Calu3 (cell line): ENCODE measurements at places on chromosomes 1 and 21. TPM values are rescaled to one million over a fixed set of nuclear protein-coding genes. Genes with fewer than 3 reads are reported as not detected.
A peak's percentile ranks its signal among the peaks of the same experiment; 100 is the strongest.

MAGI3 gene
- total RNA-seq: 13.4 and 14.2 TPM in 2 replicates

RNF223 gene
- total RNA-seq: 5.0 and 5.6 TPM in 2 replicates

LCE3D gene
- not detected in 2 replicates for total RNA-seq

TTLL7 gene
- total RNA-seq: 4.6 and 9.0 TPM in 2 replicates

EXTL1 gene
- not detected in 2 replicates for total RNA-seq

NFASC gene
- total RNA-seq: not detected in 2 replicates

ZNF684 gene
- 4.5 and 5.1 TPM in 2 replicates for total RNA-seq

LCE1F gene
- not detected in 2 replicates for total RNA-seq

CD1D gene
- total RNA-seq: 0.76 and 0.86 TPM in 2 replicates

C1orf167 gene
- not detected in 2 replicates for total RNA-seq

PTGFR gene
- 0.35 and 0.37 TPM in 2 replicates for total RNA-seq

PLA2G2E gene
- not detected in 2 replicates for total RNA-seq

CFHR3 gene
- total RNA-seq: not detected in 2 replicates

MATN1 gene
- total RNA-seq: not detected in 2 replicates

- DNase-seq: no peak
These were observed 167.5 kb upstream of the ZC3H12A start for GRCh38 chr1:37306871-37307270.

DNA sequence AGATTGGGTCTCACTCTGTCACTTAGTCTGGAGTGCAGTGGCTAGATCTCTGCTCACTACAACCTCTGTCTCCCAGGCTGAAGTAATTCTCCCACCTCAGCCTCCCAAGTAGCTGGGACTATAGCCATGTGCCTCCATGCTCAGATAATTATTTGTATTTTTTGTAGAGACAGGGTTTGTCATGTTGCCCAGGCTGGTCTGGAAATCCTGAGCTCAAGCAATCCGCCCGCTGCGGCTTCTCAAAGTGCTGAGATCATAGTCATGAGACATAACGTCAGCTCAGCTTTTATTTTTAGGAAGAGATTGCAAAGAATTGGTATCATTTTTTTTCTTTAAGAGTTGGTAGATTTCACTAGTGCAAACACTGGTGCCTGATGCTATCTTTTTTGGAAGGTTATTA lies 244.9 kb downstream of the DSCAM start:
- DNase-seq: no peak

GRCh38 chr21:46079352-46080170 lies 18.4 kb upstream of the COL6A2 start:
- no peak for DNase-seq

GRCh38 chr21:36985751-36986594 lies 19.5 kb upstream of the HLCS start:
- DNase-seq: no peak

GRCh38 chr1:157652859-157653493 lies 47.6 kb downstream of the FCRL3 start:
- DNase-seq: no peak

GRCh38 chr1:27811741-27812500 lies 18.7 kb upstream of the PPP1R8 start:
- no peak for DNase-seq

GRCh38 chr1:24991697-24992096 lies 61.6 kb upstream of the RUNX3 start:
- no peak for DNase-seq

DNA sequence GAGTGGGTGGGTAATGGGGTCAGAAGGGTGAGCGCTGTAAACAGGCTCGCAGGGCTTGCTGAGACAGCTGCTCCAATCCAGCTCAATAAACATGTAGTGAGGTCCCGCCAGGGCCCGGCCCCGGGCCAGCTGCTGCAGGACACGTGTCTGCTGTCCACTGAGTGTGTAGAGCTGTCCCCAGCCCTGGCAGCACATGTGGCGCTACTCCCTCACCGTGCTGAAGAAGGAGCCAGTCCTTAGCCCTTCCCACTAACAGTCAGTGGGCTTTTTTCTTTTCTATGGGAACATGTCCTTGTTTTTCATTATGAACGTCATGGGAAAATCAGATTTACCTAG lies 78.9 kb upstream of the C1orf174 start:
- DNase-seq: no peak

DNA sequence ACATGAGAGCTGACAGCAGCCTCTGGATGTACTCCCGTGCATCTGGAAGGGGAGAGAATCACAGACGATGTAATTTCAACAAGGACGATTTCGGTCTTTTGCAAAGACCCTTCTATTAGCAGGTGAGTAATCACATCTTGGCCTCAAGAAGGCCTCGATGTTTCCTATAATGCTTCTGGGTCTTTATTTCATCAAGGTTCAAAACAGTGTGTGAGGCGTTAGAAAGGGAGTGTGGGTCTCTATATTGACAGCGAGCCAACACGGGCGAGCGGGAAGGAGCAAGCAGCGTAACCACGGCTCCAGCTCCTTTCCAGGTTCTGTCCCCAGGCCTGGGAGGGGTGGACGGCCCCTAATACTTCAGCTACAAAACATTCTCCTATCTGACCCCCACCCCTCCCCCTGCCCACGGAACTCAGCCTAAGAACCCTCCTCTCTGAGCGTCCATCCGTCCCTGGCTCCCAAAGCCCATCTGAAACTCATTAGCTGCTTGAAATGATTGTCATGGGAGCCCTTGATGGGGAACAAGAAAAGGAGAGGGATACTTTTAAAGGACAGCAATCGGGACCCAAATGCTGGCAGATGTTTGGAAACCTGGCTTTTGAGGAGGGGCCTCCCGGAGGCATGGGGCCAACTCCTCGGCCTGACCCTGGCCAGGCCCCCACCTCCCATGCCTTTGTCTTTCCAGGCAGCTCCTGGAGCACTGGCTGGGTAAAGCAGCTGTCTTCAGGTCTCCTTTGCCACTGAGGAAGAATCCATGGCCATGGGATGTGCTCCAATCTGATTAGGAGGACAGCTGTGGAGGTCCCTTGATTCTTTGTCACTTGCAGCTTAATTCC lies 250.8 kb downstream of the FOXD2 start:
- no peak for DNase-seq

DNA sequence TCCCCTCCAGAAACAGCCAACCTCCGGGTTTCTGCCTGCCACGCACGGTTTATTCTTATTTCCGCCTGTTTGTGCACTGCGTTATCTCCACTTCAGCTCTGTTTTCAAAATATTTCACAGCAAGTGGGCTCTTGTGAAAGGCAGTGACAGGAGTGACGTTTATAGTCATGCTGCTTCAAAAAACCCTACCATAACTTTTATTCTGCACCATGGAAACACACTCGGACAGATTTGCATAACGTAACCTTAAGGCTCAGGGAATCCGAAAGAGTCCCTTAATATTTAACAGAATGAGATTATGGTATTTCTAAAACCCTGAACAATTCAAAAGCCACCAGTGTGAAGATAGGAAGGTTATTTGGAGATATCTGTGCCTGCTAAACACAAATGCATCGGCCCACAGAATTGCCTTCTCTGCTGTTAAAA lies 782 bp upstream of the SDE2 start:
- DNase-seq: no peak

- no peak for DNase-seq
These were observed 109.6 kb upstream of the GJB5 start for GRCh38 chr1:34645109-34645688.

DNA sequence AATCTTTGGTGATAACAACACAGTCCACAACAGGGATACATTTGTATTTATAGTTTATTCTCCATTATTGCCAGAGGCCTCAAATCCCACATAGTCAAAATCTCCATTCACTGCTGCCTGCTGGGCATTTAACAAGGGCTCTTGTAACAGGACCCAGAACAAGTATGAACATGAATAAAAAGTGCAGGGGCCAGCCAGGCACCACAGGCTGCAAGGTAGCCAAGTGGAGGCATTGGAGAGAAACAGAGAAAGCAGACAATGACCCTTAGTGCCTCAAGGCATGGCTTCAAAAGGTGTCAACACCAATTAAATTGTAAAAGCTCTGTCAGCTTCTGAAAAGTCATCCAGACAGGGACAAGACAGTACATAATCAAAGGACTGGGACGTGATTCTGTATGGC lies 116.8 kb downstream of the ATP6V1G3 start:
- DNase-seq: no peak

DNA sequence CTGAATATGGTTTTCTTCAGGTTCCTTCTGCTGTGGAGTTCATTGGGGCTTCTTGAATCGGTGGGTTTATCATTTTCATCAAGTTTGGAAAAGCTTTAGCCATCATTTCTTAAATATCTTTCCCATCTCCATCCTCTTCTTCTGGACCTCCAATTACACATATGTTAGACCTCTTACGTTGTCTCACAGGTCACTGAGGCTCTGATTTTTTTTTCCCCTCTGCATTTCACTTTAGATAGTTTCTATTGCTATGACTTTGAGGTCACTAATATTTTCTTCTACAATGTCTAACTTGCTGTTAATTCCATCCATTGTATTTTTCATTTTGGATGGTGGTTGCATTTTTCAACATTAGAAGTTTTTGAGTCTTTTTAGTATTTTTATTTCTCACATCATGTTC lies 47.3 kb upstream of the CASZ1 start:
- DNase-seq: no peak

- no peak for DNase-seq
These were observed 210.5 kb upstream of the SPAG17 start for GRCh38 chr1:118395430-118395991.

DNA sequence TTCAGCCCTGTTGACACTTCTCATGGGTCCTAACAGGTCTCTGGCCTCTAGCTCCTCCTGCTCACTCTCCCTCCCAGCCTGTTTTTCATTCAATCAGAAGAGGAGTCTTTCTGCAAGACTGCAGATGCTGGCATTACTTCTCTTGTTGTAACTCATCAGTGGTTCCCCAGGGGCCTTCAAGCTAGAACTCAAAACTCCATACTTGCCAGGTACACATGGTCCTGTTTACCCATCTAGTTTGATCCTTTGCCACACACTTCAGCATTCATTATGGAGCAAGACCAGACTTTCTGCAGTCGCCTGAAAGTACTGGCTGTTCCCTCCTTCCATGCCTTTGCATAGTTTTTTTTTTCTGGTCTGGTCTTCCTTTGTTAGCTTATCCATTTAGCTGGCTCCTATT lies 47.9 kb downstream of the SERBP1 start:
- no peak for DNase-seq

DNA sequence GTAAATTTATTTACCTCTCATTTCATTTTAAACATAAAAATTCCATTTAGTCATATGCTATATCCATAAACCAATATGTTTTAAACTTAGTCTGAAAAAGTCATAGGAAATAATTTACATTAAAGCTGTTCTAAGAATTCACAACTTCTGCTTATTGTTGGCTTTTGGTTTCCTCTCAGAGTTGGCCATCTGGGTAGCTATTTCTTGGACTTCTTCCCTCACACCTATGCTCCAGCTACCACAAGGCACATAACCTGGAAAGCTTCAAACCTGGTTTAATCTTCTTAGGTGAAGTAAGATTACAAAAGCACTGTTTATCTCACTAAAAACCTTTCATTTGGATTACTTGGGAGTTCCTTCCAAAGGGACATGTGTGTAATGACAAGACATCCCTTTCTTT lies 29.8 kb downstream of the RBM11 start:
- no peak for DNase-seq

- no peak for DNase-seq
These were observed 47.3 kb downstream of the KMO start for GRCh38 chr1:241579434-241579833.

- no peak for DNase-seq
These were observed 22.0 kb downstream of the KIAA0319L start for GRCh38 chr1:35535243-35535642.

DNA sequence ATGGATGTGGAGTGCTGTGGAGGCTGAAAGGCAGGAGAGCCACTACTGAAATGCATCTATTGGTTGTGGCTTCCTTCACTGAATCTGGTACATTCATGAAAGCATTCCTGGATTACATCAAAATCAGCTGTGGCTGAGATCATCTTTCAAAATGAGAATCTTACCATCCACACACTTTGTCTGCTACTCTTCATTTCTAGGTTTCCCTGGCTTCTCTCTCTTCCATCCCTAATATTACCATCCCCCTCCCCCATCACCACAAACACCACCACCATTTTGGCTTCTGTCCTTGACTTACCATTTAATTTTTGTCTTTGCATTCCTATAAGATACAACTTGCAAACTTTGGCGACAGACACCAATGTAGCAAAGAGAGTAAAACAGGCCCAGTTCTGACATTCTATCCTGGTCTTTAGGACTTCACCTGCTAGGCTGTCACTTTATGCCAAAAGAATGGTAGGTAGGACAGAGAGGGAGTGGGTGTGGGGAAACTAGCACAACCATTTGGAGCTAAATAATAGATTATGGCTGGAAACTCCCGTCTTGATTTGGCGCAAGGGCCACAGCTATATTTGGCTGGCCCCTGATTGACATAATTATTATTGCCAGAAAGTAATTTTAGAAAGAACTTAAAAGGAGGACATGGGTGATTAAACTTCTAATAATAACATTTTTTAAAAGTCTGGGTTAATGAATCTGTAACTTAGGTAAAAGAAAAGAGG lies 15.1 kb upstream of the DUSP10 start:
- no peak for DNase-seq

- no peak for DNase-seq
These were observed 36.7 kb upstream of the PLXNA2 start for GRCh38 chr1:208280681-208281450.

GRCh38 chr1:66478116-66478515 lies 55.8 kb upstream of the SGIP1 start:
- no peak for DNase-seq

DNA sequence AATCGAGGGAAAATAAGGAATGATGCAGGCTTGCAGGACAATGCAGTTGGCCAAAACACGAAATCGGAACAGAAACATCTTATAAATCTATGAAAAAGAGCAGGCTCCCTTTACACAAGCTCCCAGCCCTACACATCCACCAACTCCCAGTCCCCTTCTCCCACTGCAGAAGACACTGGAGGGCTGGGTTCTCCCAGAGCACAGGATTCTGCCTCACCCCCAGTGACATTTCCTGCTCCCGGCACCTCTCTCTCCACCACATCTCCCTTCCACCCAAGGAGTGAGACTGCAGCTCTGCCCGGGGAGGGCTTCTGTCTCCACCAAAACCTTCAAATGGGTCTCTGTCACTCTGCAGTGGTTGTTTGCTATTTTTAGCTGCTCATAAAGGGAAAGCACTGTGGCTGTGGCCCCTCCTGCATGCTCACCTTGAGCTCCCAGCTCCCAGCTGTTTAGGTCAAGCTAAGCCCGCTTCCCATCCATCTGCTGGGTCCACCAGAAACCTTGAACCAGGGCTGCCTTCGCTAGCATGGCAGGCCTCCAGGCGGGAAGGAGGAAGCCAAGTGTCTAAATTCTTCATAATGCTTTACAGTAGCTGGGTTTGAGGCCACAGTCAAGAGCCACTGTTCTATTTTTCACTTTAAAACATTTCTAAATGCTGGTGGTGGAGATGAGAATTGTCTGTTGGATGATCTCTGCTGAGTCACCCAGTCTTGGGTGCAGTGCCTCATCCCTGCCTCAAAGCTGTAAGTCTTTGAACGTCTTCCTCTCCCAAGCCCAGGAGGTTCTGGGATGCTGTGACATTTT lies 3.3 kb upstream of the C2CD2 start:
- no peak for DNase-seq

- no peak for DNase-seq
These were observed 304.9 kb upstream of the USP24 start for GRCh38 chr1:55519937-55520683.

DNA sequence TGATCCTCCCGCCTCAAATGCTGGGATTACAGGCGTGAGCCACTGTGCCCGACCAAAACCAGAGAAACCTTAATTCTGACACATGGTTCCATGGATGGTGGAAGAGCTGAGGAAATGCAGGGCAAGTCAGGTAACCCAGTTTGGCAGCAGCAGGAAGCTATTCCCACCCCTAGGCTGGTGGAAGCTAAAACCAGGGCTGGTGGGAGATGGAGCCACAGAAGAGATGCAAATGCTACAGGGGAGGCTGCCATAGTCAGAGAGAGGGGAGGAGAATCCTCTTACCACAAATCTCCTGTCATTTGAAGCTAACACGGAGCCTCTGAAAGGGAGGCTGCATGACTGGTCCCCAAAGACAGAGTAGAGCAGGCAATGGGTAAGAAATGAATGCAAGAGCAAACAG lies 4.1 kb upstream of the CDC42BPA start:
- peak; percentile 22 for DNase-seq
